Activated naive CD4-positive, alpha-beta T cell treated with anti-CD3 and anti-CD28 coated beads, Interleukin-2, amount 50 U/mL, for 16 hours (primary cell): ENCODE measurements at places on chromosomes 12 and 14.

GRCh38 chr12:4273273-4273651 lies 300 bp upstream of the CCND2 start:
- no peak for DNase-seq

DNA sequence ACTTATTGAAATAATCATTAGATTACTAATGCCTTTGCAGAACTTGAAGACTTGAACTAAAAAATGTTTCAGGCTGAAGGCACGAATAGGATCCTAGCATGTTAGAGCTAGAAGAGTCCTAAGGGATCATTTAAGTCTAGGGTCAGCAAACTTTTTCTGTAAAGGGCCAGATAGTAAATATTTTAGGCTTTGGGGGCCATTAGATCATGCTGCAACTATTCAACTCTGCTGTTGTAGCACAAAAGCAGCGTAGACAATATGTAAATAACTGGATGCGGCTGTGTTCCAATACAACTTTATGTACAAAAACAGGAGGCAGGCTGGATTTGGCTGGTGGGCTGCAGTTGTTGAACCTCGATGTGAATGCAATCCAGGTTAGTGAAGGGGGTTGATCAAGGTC lies 221.7 kb downstream of the ATP23 start:
- no peak for DNase-seq

GRCh38 chr14:61698206-61698980 lies 3.1 kb downstream of the HIF1A start:
- DNase-seq: no peak

DNA sequence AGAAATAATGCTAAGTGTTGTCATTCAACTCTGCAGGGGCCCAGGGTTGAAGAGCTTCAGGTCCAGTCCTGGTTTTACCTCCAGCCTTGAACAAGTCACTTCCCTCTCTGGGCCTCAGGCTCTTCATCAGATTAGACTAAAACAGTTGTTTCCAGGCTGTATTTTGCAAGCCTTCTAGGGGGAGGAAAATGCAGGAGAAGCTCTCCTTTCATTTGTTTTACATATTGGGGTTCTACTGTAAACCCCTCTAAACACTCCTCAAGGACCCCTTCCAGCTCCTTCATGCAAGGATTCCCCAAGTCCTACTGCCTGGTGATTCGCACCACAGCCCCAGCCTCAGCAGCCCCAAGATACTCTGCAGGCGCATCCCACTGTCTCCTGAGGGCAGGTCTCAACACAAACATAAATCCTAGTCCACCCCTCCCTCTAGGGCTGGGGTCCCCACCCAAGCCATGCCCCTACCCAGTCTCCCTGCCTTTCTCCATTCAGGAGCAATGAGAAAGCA lies 2.7 kb downstream of the SDR9C7 start:
- DNase-seq: peak; percentile 23

GRCh38 chr14:36319899-36320199 lies 588 bp downstream of the MBIP start:
- no peak for DNase-seq

DNA sequence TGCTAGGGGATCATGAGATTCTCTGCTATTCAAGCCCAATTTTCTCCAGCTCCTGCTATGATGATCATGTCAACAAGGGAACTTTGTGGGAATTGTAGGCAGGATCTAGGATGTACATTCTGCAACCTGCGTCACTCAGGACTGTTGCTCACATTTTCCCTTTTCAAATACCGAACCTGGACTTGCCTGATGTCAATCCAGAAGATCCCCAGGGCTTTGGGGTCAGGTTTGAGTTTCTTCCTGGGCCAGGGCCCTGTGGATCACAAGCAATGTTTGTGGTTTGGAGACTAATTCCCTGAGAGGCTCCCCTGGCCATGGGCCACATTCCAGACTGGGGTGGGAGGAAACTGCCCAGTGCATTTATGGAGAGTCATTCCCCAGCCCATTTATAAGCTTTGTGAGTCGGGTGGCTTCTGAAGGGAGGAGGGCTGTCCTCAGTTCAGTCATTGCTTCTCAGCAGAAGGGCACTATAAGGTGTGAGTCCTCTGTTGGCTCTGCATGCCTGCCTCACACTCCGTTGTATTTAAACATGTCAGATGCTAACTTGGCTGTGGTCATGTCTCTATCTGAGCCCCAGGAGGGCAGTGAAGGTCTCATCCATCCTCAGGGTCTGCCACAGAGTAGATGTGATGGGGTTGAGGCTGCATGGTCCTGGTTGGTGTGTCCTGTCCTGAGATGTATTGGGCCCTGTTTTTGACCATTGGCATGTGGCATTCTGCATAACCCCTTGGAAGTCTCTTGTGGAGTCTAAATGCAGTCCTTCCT lies 6.5 kb downstream of the KRT86 start:
- DNase-seq: no peak

- peak; percentile 50 for DNase-seq
Observed at GRCh38 chr12:51721282-51721940, 127.1 kb downstream of the FIGNL2 start.

GRCh38 chr12:91432755-91433154 lies 250.1 kb upstream of the DCN start:
- no peak for DNase-seq

GRCh38 chr12:49088932-49089330 lies 5.7 kb downstream of the DHH start:
- DNase-seq: no peak

DNA sequence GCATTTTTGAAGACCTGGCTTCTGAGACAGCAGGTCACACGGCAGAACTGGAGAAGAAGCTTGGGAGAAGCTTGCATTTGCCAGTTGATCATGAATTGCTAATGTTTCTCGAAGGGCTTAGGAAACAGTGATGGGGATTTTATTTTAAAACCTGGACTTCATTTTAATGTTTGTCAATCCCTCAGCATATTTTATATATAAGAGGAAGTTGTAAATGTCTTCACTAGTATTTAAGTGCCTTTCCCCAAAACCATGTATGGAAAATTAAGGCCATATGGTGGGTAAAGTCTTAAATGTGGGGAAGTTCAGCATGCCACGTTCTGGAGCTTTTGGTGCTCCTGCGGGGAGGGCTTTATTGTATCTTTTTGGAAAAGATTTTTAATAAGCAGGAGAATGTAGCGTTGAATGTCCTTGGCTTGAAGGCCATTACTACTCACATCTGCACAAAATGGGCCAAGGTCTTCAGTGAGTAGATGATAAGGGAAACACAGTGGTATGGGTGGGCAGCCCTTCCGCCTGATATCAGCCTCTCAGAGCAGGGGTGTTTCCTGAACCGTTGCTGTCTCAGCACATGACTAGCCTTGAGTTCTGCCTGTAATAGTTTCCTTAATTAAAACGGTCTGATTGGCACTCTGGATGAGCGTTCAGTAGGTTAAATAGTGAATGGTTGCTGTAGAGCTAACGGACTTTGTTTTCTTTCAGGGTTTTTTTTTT lies 511.4 kb downstream of the PCNX1 start:
- DNase-seq: no peak

- no peak for DNase-seq
Observed at GRCh38 chr12:28925719-28926376, 223.2 kb upstream of the FAR2 start.

- DNase-seq: no peak
Observed at GRCh38 chr12:3323002-3323685, 167.9 kb upstream of the PRMT8 start.

- DNase-seq: no peak
Observed at GRCh38 chr12:105813201-105813600, 325.6 kb downstream of the NUAK1 start.

DNA sequence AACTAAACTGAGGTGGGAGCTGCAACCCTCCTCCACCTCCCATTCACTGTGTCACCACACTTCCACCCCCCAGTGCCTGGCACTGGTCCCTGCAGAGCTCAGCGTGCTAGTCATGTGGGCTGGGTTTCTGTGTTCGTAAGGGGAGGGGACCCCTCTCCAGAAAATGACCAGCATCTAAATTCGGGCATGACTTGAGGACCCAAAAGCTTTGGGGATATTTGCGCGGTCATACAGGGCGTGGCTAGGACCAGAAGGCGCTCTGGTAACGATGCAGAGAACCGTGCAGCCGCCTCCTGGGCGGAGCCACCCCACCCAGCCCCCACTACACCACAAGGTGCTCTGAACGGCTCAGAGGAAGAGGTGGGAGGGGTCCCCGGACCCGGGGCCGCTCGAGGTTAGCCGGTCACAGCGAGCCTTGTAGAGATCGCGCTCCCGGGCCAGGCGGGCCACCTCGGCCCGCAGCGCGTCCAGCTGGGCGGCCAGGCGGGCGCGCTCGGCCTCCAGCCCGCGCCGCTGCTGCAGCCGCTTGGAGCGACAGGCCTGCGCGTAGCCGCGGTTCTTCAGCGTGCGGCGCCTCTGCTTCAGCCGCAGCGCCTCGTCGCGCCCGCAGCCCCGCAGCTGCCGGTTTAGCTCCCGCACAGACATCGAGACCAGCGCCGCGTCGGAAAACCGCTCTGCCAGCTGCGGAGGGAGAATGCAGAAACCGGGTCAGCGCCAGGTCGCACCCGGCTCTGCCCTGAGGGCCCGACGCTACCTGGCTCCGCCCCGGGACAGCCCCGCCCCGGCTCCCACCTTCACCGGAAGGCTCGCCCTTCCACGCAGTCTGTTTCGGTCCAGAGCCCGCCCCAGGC lies 9.8 kb downstream of the CPNE6 start:
- peak; percentile 75 for DNase-seq

- no peak for DNase-seq
Observed at GRCh38 chr12:92541731-92542130, 161.1 kb upstream of the PLEKHG7 start.

DNA sequence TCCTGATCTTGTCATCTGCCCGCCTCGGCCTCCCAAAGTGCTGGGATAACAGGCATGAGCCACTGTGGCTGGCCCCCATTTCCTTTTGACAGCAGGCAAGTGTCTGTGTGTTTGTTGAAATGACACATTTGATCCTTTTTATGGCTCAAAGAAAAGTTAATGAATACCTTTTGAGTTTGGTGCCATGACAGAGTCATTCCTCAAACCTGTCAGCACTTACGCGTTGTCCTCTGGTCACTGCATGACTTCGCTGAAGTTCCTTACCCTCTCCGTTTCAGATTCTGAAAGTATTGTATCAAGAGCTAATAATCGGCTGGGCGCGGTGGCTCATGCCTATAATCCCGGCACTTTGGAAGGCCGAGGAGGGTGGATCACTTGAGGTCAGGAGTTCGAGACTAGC lies 32.4 kb downstream of the NEMF start:
- DNase-seq: no peak

DNA sequence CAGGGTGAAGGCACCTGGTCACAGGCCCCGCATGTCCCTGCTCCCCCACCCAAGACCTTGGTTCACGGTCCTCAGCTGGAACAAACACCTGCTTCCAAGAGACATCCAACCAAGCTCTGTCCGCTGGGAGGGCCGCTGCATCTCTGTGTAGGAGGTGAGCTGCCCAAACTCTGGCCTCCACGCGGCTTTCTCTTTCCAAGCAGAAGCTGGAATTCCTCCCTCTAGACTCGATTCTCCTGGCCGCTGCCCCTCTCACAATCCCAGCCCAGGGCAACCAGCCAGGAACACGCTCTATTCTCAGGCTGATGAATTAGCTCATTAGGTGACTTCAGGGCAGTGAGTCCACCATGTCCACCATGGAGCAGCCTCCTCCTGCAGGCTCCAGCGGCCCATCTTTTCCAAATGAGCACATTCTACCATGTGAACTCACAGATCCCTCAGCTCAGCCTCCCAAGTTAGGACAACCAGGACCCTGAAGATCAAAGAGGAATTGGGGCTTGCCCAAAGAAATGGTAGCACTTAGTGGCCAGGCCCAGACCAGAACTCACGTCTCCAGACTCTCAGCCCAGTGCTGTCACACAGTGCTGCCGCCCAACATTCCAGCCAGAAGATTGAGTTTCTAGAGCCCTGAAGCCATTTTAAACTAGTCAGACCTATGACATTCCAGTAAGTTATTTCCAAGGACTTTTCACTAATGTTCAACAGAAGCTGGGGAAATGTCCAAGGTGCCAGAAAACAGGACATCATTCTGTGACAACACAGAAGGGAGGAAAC lies 146.6 kb downstream of the ANO2 start:
- no peak for DNase-seq
